Epithelial cell of esophagus (primary cell): ENCODE measurements at places on chromosomes 6 and 20.
A peak's percentile ranks its signal among the peaks of the same experiment; 100 is the strongest.

DNA sequence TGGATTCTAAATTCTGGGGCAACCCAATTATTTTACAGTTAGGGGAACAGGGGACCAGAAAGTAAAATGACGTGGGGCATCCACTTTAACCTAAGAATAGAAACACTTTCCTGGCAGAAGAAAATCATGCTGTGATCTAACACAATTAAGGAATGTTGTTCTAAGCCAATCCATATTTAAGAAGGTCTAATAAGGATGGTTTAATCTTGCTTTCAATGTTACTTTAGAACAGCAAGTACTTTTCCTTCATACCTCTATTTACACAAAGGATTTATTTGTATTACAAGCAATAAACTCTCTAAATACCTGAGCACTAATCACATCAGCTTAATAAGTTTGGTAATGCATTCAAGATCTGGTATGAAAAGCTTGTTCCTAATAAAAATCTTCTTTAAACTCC, 32.4 kb downstream of the SLC2A12 start:
- DNase-seq, result no peak

- no peak for DNase-seq
Measured at GRCh38 chr6:26194816-26195375, 107.7 kb downstream of the HFE start.

GRCh38 chr20:21435576-21435975, 38.2 kb upstream of the NKX2-4 start:
- DNase-seq, result no peak

DNA sequence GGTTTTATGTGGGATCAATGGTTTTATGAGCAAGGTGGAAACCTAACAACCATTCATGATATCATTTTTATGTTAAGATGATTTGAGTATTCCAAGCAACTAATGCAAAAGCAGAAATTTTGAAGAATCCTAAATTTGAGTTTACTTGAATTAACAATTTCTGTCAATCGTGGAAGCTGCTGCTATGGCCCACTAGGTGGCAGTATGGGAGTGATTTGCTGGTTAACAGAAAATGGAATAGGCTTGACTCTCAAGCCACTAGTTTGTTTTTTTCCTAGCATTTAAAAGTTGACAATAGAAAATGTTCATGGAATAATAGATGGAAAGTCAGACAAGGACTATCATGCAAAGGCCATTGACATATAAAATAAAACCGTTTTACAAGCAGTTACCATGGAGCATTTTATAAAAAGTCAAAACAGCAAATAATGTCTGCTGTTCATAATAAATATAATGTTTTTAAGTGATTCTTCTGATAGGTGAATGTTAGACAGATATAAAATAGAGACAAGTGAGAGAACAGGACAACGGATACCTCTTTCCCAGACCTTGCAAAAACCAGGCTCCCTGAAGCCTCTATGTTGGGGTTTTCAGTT, 43.0 kb upstream of the TMEM200A start:
- peak; percentile 68 for DNase-seq

- no peak for DNase-seq
Measured at GRCh38 chr20:25032065-25032477, 25.9 kb downstream of the ACSS1 start.

DNA sequence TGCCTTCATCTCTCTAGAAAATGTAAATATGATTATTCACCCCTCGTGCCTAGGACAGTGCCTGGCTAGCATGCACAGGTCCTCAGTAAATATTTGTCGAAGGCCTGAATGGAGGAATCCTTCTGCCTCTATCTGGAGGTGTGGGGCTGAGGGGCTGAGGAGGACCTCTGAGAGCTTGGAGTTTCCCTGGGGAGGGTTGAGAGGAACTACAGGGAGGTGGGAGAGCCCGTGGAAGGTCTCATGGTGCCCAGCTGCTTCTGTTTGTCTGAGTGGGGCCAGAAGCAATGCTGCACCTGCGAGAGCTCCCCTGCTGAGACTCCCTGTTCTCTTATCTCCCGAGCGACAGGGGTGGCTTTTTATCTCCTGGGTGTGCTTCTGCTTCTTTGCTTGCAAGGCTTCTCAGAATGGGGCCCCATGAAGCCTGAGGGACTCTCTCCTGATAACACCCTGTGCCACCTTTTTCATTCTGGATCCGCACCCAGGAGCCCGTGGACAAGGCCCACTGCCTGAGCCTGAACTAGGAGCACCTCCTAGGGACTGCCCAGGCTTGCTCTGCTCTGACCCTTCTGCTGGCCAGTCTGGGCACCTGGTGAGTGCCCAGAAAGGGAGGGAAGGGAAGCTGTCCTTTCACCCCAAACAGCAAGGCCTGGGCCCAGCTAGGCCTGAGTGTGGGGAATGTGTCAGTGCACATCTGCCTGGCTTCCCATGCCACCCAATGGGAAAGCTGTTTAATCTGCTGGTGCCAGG, 2.4 kb downstream of the SLC29A1 start:
- DNase-seq, result no peak

DNA sequence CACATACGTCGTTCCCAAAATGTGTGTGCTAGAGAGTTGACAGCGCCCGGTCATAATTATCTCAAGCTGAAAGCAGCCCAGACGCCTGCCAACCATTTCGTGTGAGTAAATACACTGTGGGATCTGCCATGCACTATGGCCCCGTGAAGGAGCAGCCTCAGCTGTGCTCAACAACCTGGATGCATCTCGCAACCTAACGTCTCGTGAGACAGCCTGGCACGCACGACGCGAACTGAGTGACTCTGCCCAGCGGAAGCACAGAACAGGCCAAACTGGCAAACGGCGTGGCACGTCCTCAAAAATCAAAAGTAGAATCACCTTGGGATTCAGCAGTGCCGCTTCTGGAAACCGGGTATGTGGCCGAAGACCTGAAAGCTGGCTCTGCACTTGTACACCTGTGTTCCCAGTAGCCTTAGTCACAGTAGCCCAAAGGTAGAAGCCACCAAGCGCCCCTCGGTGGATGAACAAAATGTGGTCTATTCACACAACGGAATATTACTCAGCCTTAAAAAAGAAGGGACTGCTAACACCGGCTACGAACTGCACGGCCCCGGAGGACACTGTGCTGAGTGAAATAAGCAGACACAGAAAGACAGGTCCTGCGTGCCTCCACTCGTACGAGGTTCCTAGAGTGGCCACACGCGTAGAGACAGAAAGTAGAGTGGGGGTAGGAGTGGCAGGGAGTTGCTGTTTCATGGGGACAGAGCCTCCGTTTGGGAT, 27.2 kb upstream of the SLCO4A1 start:
- no peak for DNase-seq

DNA sequence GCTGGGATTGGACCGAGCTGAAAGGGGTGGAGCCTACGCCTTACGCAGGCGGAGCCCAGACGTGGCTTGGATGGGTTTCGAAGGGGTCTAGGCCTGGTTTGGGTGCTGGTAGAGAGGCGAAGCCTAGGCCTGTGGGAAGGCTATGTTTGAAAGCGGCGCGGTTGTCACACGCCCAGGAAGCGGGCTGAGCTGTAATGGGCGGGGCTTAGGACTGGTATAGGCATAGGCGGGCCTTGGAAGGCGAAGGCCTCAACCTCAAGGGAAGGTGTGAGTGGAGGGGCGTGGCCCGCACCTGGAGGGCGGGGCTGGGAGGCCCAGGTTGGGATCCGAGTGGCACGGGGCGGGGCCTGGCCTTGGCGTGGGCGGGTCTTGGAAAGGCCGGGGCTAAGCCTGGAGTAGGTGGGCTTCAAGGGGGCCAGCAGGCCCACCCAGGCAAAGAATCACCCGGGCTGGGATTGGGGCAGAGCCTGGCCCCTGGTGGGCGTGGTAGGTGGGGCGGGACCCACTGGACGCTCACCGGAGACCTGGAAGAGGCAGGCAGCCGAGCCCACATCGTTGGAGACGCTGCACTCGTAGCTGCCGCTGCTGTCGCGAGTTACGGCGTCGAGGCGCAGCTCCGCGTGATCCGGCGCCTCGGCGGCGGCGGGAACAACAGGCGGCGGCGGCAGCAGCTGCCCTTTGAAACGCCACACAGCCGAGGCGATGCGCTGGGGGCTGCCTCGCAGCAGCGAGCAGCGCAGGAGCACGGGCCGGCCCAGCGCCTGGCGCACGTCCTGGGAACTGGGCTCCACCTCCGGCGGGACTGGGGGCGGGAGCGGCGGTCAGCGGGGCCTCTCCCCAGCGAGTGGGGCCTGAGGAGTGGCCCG, 49.0 kb downstream of the MDGA1 start:
- peak; percentile 84 for DNase-seq

GRCh38 chr6:124203812-124204167, 400.1 kb downstream of the NKAIN2 start:
- DNase-seq, result peak; percentile 66

DNA sequence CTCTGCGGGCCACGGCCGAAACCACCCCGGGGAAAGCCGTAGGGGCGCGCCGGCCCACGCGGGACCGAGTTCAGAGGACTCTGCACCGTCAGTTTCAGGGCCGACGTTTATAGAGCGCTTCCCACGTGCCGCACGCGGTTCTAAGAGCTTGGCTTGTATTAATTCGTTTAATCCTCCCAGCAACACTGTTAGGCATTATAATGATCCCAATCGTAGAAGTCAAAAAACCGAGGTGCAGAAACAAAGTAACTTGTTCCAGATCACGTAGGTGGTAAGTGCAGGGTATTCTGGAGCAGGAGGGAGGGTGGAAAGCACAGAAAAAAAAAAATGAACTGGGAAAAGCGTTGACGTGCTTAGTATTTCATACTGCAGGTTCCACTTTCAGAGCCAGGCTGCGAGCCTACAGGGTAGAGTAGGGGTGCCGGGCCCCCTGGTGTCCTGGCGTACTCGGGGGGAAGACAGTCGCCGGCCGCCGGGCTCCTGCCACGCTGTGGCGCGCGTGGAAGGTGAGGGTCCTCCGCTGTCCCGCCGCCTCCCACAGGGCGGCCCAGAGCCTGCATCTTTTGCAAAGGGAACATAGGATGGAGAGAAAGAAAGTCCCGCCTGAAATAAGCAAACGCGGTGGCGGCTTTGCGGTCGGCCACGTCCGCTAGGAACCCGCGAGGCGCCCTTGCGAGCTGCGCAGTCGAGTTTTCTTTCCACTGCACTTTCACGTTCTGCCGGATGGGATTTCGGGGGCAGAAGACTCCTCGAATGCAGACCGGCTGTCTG, 10.2 kb upstream of the FOXF2 start:
- DNase-seq, result no peak
